ENCODE measurements at places on chromosomes 5 and 9. TPM values are rescaled to one million over a fixed set of nuclear protein-coding genes. Genes with fewer than 3 reads are reported as not detected.

Gene AGGF1
- 19.7 TPM for total RNA-seq

Gene SAPCD2
- total RNA-seq, result 8.2 TPM

Gene GAPT
- not detected for total RNA-seq

Gene RNF183
- total RNA-seq, result under 0.01 TPM

Gene PDE8B
- not detected for total RNA-seq

Gene EQTN
- total RNA-seq, result not detected

Gene TMEM141
- total RNA-seq, result 31.3 TPM

Gene RMI1
- total RNA-seq, result 7.0 TPM

Gene CAAP1
- total RNA-seq, result 11.4 TPM
